Activated CD8-positive, alpha-beta T cell treated with anti-CD3 and anti-CD28 coated beads, Interleukin-2, amount 10 ng/mL, durations not matched to agents 7 days and 5 days (primary cell): ENCODE measurements at places on chromosomes 1 and 21. TPM values are rescaled to one million over a fixed set of nuclear protein-coding genes. Genes with fewer than 3 reads are reported as not detected.

Gene RIMS3
- 6.2 TPM for total RNA-seq

DNA sequence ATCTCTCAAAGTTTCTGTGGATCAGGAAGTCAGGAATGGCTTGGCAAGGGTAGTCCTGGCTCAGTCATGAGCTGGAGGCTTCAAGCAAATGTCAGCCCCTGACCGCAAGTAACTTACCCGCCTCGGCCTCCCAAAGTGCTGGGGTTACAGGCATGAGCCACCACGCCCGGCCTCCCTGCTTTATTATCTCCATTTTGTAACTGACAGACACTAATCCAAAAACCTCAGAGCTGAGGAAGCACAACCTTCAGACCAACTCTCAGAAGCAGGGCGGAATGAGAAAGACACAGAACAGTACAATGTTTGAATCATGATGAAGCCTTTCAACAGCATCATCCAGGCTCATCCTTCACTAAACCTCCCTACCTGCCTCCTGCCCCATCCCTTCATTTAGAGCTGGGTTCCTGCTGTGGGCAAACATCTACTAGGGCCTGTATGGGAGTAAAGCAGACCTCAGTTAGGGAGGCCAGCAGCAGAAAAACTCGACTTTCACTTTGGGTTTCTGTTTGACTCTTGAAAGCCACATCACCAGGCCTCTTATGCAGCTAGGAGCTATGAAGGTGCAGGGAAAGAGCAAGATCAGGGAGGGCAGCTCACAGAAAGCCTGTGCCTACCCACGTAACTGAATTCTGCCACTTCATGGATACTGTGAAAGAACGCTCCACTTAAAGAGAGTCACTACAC lies 84.4 kb upstream of the RAB4A start:
- peaks cover 21% of the 10 kb centered on the region for H3K4me1 ChIP-seq
- H3K36me3 ChIP-seq = no peaks in the 10 kb centered on the region
- DNase-seq = peak; percentile 64
- peaks cover 7% of the 10 kb centered on the region for H3K27me3 ChIP-seq
- peak overlapping the region; percentile 73 for H3K27ac ChIP-seq

DNA sequence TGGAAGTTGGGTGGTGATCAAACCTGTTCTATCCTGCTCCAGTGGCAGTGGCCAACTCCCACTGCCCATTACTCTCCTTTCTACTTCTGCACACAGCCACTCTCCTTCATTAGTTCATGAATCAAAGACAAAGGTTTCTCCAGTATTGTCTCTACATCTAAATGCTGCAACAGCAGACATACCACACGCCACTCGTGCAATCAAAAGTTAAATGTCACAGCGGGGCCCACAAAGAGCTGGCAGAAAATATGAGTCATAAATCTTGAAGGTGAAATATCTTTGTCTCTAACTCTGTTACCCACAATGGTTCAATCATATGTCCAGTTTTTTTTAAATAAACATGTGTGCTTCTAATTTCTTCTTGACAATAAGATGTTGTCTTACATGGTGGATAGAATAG lies 13.3 kb downstream of the APCS start:
- no peak for DNase-seq
- H3K27me3 ChIP-seq = no peaks in the 10 kb centered on the region
- H3K4me3 ChIP-seq = no peak overlapping the region
- no peak overlapping the region for H3K27ac ChIP-seq
- no peaks in the 10 kb centered on the region for H3K36me3 ChIP-seq

- peaks cover 15% of the 10 kb centered on the region for H3K27me3 ChIP-seq
- H3K36me3 ChIP-seq = no peaks in the 10 kb centered on the region
- no peak overlapping the region for H3K27ac ChIP-seq
- H3K4me3 ChIP-seq = no peak overlapping the region
Observed at GRCh38 chr1:162128693-162129356, 59.3 kb downstream of the NOS1AP start.
